ENCODE measurements at places on chromosomes 2 and 18. TPM values are rescaled to one million over a fixed set of nuclear protein-coding genes. Genes with fewer than 3 reads are reported as not detected.

The CERKL gene
- polyA plus RNA-seq = not detected

The ATP6V1C2 gene
- 0.52 TPM for polyA plus RNA-seq

The PRLH gene
- polyA plus RNA-seq = not detected

The TPRKB gene
- 74.1 TPM for polyA plus RNA-seq

The IL36RN gene
- polyA plus RNA-seq = not detected

The MYCN gene
- polyA plus RNA-seq = 0.29 TPM

DNA sequence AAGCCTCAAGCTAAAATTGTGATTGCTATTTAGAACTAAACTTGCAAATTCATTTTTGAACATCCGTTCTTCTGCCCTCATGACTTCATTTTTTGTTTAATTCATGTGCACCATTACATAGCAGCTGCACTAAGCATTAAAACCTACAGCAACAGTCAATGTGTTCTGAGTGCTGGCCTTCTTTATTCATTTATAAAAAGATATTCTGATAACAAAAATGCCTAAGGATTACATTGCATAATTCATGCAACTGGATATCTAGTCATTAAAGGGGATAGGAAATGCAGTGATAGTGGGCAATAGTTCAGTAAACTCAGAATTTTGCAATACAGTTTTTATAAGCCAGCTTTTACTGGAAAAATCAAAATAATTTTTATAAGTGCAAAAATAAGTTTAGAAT, 294.4 kb upstream of the EPC2 start:
- DNase-seq = no peak

DNA sequence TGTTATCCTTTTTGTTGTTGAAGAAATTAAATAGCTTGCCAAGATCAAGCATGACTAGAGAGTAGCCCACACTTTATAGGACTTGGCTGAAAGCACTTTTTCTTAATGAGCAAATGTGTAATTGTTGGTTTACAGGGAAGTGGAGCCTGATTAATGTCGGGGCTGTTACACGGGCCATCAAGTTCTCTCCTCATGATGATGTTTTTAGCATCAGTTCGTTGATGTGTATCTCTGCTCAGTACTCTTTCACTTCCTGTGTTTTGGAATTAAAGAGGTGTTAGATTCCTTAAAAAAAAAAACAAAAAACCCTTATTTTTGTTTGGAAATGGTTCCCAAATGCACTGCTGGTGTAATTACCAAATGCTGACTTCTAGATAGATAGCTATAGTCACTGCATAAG, 114.2 kb downstream of the PTPRM start:
- no peak for DNase-seq

- no peak for DNase-seq
Measured at GRCh38 chr2:224312741-224313140, 89.2 kb downstream of the FAM124B start.

GRCh38 chr2:238925816-238926521, 78.1 kb downstream of the TWIST2 start:
- no peak for DNase-seq

DNA sequence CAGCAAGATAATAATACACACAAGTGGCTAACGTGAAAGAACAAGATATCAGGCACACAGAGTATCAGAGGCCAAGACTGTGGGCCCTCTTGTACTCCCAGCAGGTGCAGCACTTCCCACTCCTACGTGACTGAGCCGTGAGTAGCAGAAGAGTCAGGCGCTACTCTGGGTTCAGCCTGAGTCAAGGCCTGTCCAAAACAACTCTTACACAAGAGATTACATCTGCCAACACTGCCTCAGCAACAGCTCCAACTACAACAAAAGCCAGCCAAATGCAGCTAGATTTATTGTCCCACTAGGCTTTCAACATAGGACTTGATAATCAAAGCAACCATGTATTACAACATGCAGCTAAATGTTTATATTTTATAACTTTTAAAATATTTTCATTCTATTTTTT, 56.2 kb downstream of the ITSN2 start:
- peak; percentile 71 for DNase-seq

GRCh38 chr18:78786776-78787175, 192.8 kb upstream of the SALL3 start:
- no peak for DNase-seq

DNA sequence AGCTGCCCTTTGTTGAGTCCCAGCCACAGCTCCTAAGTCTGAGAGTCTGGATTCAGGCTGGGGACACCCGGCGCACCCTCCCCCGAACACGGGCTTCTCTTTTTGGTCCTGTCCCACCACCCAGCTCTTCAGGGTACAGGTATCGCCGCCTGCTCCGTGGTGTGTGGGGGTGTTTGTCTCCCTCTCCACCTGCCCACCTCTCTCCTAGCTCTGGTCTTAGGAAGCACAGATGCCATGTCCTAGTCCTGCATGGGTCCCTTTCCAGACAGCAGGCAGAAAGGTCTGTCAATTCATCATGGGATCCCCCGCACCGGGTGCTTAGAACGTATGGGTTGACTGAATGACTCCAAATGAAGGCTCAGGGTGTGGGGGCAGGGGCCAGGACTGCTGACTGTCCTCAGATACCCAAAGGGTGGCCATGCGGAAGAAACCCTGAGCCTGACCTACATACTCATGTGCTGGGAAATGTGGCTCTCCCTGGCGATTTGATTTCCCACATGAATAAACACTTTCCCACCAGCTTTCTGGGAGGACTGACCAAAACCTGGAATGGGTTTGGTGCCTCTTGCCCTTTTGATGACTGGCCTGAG, 156.8 kb downstream of the CELF4 start:
- no peak for DNase-seq

GRCh38 chr2:156333951-156334495, 1.5 kb upstream of the NR4A2 start:
- DNase-seq = peak; percentile 89
